Hippocampal formation (tissue), 2 donors: ENCODE measurements at places on chromosomes 2 and 18.

DNA sequence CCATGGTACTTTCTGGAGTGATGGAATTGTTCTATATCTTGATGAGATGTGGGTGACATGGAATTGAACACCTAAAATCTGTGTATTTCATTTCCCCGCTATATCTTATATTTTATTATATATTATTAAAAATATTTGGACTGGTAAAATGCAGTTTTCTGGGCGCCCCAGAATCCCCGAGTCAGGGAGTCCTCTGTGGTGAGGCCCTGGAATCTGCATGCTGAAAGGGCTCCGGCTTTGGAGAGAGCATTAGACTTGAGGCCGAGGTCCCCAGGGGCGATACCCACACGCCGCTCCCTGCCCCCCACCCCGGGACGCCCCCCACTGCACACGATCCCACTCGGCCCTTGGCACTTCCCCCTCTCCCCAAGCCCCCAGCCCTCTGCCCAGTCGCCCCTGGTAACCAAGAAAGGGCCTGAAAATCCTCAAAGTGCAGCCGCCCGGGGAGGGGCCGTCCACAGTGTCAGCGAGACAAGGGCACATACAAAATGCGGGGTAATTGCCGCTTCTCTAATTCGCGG is 126.0 kb downstream of the ZFP36L2 start:
- no peak for DNase-seq

GRCh38 chr18:24959051-24959476 is 392.9 kb downstream of the ZNF521 start:
- DNase-seq: no peak

DNA sequence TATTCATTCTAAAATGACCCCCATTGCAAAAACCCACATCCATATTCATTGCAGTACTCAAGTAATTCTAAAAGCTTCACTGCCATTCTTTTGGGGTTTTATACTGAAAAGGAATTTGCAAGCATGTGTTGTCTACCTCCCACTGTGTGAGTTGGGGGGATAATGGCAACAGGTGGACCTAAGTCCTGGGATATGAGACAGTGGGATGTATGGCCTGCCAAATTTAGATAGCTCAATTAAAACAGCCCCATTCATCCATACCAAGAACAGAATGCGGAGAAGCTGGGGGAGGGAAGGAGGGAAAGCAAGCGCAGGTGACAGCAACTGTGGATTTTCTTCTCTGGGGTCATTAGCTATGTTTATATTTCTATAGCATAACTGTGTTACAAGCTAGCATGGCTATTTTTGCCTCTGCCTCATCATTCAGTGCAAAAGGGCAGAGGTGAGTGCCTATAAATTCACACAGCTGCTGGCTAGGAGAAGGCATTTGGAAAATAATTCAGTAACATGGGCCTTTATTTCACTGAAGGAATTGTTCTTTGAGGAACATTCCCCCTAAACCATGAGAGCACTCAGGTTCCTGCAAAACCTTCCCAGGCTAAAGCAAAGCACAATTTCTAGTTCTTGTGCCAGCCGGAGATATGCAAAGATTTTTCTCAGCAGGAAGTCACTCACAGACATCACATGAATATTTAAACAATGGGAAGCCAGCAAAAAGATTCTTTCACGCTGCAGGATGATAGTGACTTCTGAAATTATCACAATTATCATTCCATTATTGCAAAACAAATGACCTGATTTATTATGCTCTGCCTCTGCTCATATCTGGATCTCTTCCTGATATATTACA is 393.9 kb upstream of the ACVR2A start:
- DNase-seq: no peak

DNA sequence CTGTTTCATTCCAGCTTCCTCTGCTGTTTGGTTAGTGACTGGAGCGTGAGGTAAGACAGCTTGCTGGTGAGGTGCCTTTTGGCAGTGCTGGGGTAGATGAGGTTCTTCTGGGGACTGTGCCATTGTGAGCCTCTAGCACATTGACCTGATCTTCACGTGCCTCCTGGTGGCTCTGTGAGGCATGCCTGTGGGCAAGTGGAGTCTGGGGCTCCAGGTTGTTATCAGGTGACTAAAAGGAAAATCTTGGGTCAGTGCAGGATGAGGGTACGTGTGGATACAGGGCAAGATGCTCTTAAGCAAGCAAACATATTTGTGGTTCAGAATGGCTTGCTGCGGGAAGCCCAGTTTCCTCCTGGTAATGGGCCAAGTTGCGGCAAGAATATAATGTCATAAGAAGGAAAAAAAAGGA is 75.4 kb downstream of the FHOD3 start:
- no peak for DNase-seq

- no peak for DNase-seq
Observed at GRCh38 chr2:241873081-241873802, 3.7 kb downstream of the RTP5 start.

DNA sequence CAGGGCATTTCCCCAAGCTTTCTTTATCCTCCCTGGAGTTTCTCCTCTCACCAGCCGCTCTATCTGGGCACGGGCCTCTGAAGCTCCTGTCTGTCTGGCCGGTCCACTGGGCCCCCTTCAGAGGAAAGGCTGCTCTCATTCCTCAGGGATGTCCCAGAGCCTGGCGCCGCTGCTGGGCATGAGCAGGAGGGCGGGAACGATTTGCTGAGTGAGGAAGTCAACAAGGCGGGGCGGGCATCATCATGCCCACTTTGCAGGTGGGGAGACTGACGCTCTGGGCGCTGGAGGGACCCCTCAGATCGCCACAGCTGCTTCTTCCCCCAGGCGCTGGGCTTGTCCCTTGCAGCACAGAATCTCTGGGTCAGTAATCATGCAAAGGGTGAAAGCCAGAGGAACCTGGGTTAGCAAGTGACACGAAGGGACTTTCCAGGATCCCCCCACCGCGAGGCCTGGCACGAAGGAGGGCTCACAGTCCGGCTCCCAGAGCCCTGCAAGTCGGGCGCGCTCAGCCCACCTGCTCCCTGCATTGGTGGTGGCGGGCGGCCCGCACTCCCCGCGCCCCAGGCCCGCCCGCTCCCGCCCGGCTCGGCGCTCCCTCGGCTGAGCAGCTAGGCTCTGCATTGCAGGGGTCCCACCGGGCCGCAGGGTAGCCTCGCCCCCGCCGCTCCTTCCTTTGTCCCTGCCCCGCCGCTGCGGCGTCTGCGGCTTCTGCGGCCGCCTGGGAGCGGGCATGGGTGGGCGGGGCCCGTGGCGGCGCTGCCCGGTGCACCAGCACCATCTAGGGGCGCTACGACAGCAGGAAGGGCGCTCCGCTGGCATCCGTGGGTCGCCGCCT is 157.8 kb downstream of the CYRIA start:
- peak; percentile 48 for DNase-seq

GRCh38 chr2:100580367-100581276 is 17.8 kb downstream of the PDCL3 start:
- no peak for DNase-seq

DNA sequence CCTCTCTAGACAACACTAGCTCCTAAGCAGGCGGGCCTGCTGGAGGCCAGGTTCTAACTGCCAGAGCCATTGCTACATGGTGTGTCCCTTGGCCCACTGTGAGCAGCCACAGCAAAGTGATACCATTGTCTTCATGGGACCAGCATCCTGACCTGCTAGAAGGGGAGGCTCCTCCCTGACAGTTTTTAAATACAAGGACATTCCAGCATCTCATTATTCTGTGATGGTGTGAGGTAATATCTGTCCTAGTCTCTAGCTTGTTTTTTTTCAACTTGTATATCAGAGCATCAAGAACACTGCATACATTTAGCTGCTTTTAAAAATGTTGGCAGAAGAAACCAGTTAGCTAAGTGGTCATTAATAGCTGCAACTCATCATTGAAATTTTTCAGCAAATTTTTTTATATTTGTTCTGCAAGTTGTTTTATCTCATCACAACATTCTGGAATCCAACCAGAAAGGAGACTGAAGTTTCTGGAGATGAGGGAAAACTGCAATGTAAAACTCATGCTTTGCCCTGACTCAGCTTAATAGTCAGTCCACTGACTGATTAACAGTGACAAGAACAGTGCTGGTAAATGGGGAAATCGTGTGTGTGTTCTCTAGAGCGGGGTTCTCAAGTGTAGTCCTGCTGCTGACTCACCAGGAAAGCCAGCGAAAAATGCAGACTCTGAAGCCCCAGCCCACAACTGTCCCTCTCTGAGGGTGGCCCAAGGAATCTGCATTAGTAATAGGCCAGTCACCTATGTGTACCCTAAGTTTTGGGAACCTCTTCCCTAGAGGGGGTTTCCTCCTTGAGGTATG is 17.8 kb downstream of the MAPRE3 start:
- DNase-seq: peak; percentile 11

- no peak for DNase-seq
Observed at GRCh38 chr2:205145888-205146287, 536.4 kb upstream of the NRP2 start.

GRCh38 chr2:233674995-233675394 is 3.3 kb downstream of the UGT1A9 start:
- DNase-seq: no peak

- DNase-seq: no peak
Observed at GRCh38 chr2:31075431-31075830, 62.8 kb downstream of the GALNT14 start.

GRCh38 chr18:23504720-23505119 is 1.4 kb downstream of the RMC1 start:
- DNase-seq: no peak

- no peak for DNase-seq
Observed at GRCh38 chr2:202096736-202097135, 23.7 kb downstream of the KIAA2012 start.

- no peak for DNase-seq
Observed at GRCh38 chr2:180050246-180050645, 43.1 kb upstream of the CWC22 start.

DNA sequence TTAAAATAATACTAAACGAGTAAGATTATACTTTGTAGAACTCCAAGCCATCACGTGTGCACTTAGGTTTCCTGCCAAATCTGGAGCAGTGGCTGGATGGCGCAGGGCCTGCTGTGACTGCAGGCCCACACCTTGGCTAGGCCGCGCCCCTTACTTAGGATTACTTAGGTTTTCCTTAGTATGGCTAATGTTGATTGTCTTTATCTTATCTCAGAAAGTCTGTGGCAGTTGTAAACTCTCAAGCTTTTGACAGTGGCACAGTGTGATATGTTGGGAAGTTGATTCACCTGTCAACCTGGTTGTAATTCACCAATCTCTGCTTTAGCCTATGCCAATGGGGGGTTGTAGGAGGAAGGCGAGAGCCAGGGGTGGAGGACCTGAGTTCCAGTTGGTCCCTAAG is 208.4 kb downstream of the ZNF407 start:
- no peak for DNase-seq

DNA sequence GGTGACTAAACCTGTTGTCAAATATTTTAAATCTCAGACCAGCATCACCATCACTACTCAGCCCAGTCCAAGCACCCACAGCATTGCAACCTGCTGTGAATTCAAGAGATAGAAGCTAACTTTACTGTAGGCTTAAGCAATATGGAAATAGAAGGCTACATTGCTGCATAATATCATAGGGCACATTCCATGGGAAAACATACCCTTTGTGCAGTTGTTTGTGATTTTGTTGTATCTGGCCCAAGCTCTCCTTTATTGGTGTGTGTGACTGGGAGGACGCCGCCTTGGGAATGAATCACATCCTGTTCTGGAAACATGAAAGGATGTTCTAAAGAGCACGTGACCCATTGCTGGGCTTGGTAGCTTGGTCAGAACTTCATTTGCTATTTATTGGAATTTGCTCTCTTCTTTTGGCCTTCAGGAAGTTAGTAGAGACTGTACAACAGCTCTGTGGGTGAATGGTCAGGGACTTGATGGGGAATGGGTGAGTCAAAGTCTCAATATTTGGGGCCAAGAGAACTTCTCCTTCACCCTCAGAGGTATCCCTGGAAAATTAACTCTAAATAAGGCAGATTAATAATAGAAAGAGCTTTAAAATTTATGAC is 106.8 kb upstream of the SERPINE2 start:
- no peak for DNase-seq

DNA sequence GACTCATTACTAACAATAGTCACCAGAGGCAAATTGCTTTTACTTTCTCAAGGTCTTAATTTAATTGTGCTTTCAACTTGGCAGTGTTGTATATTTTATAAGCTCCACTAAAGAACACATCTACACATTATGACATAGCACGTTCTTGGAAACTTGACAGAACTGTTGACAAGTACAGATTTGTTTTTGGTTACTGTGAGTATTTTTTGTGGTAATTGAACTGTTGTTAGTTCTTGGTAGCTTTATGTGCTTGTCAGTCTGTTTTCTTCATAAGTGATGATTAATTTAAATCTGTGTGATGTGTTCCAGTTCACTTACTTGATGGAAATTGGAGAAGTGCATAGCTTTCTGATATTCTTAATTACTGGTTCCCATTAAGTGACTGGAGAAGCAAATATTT is 63.9 kb downstream of the COMMD1 start:
- no peak for DNase-seq

GRCh38 chr2:203510941-203511305 is 24.2 kb downstream of the RAPH1 start:
- DNase-seq: no peak

DNA sequence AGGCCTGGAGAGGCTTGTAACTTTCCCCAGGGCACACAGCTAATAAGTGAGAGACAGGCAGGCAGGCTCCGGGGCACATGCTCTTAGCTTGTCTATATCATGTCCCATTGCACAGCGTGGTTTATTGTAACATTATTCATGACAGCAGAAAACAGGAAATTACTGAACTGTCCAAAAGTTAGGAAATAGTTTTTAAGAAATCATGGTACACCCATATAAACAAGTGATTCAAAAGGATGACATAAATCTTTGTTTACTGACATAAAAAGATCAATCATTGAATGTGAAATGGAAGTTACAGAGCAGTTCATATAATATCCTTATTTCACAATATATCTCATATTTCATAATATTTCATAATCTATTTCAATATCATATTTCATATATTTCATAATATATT is 34.3 kb upstream of the TXNDC2 start:
- DNase-seq: no peak

GRCh38 chr2:41923156-41923786 is 124.5 kb upstream of the PKDCC start:
- no peak for DNase-seq

- no peak for DNase-seq
Observed at GRCh38 chr2:224175538-224175937, 136.5 kb upstream of the SERPINE2 start.
